Right renal pelvis (tissue), 4 donors: ENCODE measurements at places on chromosomes 2 and 18. TPM values are rescaled to one million over a fixed set of nuclear protein-coding genes. Genes with fewer than 3 reads are reported as not detected.

- DNase-seq = no peak
These were observed 52.7 kb downstream of the CMPK2 start for GRCh38 chr2:6812857-6813530.

GRCh38 chr2:6359964-6360363, 505.7 kb downstream of the CMPK2 start:
- no peak for DNase-seq

DNA sequence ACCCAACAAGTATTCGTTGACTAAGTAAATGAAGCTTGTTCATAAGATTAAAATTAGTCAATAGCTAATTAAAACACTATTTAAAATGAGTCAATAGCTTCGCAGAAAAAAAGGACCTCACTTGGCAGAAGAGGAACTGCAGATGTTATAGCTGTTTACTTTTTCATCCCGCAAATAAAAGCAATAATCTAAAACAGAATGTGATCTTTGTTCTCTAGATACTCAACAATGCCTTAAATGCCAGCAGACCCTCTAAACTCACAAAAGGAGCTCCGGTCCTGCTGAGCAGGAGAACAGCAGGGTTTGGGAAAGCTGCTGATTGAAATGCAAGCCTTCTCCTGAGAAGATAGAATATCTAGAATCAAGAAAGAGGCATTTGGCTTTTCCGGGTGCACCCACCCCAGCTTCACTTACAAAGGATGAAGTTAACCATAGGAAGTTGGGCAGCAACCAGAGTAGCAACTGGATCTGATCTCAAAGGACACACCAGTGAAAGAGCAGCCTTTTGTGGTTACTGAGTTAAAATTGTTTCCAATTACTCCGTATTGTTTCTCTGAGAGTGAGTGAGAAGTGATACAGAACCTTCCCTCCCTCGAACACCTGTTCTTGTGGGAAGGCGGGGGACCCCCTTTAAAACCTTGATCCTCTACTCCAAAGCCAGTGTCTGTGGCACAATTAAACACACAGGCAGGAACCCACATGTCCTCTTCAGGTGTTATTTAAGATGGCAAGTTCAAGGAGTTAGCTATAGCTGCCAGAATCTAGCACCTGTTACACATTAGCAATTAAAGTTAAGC, 6.8 kb downstream of the CCBE1 start:
- DNase-seq = no peak

DNA sequence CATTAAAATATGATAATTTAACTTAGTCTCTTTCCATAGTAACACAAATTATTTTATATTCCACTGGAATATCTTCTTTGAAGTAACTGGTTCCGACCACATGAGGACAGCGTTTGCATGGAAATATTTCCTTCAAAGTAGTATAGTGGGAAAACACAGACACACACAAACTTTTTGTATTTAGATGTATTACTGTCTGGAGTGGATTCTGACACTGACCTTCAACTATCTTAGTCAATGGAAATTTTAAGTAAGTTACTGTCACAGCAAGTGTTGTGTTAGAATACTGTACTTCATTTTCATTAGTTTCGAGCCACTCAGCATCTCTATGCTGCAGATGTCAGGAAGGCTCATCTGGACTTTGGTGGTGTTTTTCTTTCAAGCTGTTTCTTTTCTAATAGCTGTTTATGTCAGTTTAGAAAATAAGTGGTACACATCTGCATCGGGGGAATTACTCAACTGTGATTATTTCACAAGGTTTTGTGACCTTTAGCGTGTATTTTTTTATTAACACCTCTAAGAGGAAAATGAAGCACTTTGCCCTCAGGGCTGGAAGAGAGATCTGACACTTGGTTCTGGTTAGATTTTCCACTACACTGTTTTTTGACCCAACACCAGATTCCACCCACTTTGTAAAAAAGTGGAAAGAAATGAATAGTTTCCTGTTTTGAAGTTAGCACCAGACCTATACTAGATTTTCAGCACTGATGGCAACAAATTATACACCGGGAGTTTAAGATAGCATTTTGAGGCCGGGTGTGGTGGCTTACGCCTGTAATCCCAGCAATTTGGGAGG, 18.9 kb upstream of the THOC1 start:
- DNase-seq = no peak

DNA sequence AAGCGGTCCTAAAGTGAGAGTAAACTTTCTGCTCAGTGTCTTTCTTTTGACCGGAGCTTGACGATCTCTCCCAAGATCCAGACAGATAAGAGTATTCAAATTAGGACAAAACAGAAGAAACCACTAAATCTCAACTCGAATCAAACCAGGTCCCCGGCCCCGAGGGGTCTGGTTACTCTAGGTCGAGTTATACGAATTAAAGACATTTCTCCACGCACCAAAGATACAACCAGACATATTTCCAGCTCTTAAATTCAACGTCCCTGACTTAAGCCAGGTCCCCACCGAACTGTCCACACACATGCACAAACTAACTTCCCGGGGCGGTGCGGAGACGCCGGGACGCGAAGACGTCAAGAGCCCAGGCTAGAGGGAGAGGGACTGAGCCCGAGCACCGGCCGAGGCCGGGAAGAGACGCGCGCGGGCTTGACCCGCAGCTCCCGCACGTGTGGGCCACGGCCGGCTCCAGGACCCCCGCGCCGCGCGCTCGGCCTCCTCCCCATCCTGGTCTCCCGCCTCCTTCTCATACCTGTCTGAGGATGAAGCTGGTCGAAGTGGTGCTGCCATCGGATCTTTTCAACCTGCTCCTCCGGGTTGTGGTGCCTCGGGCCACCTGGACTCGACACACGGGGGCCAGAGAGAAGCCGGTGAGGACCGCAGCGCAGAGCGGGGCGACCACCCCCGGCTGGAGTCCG, 896 bp downstream of the CACNB4 start:
- no peak for DNase-seq

GRCh38 chr2:232485348-232485756, 2.3 kb downstream of the ECEL1 start:
- DNase-seq = no peak

DNA sequence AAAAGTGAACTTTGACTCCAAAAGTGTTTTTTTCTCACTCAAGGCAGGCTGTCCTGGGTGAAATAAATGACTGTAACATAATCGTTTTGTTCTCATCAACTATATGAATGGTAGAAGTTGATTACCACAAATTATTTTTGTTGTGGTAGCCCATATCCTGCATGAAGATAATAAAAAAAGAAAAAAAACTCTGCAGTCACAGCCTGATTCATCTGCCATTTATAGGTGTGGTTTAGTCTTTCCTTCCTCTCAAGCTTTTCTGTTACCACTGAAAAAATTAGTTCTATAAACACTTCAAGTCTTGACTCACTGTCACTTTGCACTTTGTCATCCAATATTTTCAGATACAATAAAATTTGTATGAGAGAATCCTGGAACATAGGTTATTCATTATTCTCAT, 522.0 kb downstream of the PLCL1 start:
- DNase-seq = no peak

DNA sequence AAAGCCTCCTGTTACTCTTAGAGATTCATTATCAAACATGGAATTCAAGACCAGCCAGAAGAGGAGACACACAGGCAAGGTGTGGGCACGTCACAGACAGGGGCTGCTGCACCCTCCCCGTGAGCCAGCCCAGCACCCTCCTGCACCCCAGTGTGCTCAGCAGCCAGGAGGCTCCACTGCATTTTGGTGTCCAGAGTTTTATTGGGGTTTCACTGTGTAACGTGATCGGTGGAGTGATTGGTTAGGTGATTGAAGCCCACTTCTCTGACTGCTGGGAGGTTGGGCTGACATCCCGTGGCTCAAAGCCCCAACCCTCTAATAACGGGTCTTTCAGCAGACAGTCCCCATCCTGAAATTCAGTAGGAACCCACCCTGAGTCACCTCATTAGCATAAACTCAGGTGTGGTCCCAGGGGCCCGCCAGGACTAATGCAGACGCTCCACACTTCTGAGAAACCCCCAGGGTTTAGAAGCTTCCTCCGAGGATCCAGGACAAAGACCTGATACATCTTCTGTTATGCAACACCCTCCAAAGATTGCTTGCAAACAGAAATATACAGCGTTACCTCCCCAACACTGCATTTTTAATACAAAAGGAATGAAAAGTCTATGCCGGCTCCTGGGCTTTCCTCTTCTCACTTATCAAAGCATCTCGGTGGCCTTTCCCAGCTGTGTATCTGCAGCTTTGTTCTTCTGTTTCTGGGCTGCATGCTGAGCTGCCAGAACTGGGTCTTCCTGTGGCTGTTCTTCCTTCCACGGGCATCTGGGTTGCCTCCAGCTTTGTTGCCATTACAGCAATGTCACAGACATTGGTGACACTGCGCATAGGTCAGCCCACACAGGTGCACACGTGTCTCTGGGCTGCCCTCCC, 43.7 kb upstream of the SNED1 start:
- no peak for DNase-seq

- DNase-seq = no peak
These were observed 109.1 kb upstream of the CRIM1 start for GRCh38 chr2:36246320-36246990.

GRCh38 chr2:204177251-204177976, 240.9 kb downstream of the ICOS start:
- DNase-seq = no peak

- DNase-seq = no peak
These were observed 68.8 kb upstream of the SPTBN1 start for GRCh38 chr2:54387059-54387991.

Gene FSIP2
- 2.8 TPM for polyA plus RNA-seq

Gene GALNT14
- 36.7 TPM for polyA plus RNA-seq

Gene CABYR
- 6.7 TPM for polyA plus RNA-seq
